ENCODE measurements at places on chromosomes 1 and 21.

DNA sequence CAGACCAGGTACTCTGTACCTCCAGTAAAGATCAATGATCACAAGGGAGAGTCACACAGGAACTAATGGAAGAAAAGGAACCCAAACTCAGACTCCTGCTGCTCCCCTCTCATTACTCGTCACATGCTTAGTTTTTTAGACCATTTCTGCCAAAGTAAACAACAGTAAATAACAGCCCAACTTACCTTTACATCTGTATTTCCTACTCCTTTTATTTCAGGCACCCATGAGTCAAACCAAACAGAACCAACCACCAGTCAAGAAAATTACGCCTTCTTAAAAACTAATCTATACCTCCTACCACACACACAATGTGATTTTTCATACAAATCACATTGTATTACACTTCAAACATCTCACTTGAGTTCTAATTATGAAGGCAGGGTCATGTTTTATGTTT lies 61.4 kb upstream of the HTR1D start:
- no peak for DNase-seq

DNA sequence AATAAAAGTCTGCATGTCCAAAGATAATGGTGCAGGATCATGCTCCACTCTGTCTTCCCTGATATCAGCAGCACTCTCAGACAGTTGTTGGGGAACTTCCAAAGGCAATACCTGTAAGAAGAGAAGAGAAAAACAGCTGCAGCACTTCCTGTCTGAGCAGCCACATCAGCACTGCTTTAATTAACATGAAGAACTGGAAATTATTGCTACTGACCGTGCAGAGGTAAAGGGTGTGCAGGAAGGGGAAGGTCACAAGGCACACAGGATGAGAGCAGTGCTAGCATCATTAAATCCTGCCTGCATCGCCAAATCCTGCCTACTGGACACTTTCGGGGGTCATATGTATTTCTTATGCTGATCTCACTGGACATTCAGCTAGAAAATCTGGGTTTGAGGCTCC lies 379.0 kb downstream of the LMX1A start:
- no peak for DNase-seq

GRCh38 chr1:171344473-171344820 lies 30.5 kb downstream of the FMO4 start:
- no peak for DNase-seq

GRCh38 chr1:238776126-238776525 lies 610.2 kb upstream of the CHRM3 start:
- DNase-seq: no peak

DNA sequence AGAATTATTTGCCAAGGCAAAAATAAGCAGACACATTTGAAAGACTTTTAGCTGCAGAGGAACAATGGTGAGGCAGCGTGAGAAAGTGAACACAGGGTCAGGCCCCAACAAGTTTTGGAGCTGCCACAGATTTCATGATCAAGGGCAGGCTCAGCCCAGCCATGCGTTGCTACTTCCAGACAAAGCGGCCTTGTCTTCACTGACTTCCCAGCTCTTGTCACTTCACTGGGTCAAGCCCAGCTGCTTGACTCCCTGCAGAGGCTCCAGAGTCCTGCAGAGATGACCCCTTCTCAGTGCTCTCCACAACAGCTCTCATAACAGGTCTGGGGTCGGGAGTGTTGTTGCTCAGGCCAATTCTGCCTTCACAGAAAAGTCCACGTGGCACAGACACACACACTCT lies 35.8 kb downstream of the HHAT start:
- DNase-seq: no peak

- DNase-seq: no peak
Observed at GRCh38 chr1:195481293-195481692, 1126.9 kb downstream of the KCNT2 start.

DNA sequence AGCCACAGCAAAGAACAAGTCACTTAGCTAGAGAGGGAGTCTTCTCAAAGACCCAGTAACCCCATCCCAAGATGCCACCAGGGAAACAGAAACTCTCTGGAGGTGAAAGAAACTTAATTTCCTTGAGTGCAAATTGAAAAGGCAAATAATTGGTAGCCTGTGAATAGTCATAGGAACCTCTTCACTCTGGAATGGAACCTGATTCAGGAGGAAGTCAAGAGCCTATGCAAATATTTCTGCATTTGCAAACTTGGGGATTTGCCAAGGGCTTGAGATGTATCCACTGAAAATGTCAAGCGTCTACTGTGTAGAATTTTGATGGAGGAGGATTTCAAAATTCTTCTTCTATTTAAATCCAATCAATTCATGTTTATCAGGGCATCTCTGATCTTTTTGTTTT lies 5.7 kb downstream of the HIVEP3 start:
- no peak for DNase-seq

GRCh38 chr1:240772131-240772530 lies 160.2 kb upstream of the GREM2 start:
- no peak for DNase-seq

DNA sequence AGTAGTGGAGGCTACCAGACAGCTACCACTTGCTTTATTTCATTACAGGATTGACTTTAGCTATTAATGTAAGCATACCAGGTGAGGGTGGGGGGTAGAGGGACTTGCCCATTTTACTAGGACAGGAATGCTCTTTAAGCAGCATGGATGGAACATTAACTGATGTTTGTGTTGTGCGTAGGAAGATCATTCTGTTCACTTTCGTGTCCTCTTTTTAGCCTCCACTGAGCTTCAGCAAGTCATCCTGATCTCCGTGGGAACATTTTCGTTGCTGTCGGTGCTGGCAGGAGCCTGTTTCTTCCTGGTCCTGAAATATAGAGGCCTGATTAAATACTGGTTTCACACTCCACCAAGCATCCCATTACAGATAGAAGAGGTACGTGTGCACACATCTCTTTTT lies 29.3 kb downstream of the IFNGR2 start:
- no peak for DNase-seq

GRCh38 chr21:42490720-42491119 lies 5.3 kb downstream of the RSPH1 start:
- DNase-seq: no peak

GRCh38 chr1:17053685-17054410 lies at the start of gene SDHB:
SDHB (minus strand) TSS chr1:17054032; CDS start chr1:17054019, 13 bp downstream.
- DNase-seq: peak; percentile 98

DNA sequence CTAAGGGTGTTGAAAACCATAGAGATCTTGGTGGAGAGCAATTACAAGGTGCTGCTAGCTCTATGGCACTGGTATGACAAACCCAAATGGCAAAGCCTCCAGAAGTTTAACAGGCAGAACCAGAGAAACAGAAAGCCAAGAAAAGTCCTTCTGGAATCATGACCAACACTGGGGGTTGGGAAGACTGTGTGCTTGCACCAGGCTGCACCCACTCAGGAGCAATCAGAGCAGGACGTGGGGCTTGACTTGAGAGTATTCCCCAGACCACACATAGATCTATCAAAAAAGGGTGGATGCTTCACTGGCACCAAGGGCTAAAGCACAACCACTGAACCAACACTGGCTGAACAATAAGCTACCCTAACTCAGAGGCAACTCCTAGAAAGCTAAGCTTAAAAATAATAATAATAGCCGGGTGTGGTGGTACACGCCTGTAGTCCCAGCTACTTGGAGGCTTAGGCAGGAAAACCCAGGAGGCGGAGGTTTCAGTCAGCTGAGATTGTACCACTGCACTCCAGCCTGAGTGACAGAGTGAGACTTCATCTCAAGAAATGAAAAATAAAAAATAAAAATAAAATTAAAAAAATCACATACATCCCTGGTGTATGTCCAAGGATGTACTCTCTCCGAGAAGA lies 20.1 kb upstream of the ENSA start:
- no peak for DNase-seq
